ENCODE measurements at places on chromosomes 7 and 10.

DNA sequence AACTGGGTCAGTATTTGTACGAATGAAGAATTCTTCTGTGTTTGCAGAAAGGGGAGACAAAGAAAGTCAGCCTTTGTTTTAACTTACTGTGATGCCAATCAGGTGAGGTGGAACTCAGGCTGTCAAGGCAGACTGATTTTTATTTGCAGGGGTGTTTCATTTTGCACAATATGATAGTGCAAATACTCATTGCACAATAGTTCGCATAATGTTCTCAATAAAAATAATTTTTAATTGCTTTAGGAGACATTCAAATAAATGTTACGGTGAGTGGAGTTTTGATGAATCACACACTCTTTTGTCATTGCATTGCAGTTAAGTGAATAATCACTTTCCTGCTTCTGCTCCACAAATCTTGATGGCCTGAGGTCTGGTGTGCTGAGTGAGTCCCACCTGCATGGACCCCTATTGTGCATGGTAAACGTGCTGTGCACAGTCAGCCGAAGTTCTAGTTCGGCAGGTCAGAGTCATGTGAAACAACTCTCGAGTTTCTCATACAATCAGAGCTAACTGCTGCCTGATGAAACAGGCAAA, 141.3 kb upstream of the FZD8 start:
- H3K27ac ChIP-seq, result no peak overlapping the region
- H3K36me3 ChIP-seq, result no peaks in the 10 kb centered on the region
- H3K4me1 ChIP-seq, result no peaks in the 10 kb centered on the region

DNA sequence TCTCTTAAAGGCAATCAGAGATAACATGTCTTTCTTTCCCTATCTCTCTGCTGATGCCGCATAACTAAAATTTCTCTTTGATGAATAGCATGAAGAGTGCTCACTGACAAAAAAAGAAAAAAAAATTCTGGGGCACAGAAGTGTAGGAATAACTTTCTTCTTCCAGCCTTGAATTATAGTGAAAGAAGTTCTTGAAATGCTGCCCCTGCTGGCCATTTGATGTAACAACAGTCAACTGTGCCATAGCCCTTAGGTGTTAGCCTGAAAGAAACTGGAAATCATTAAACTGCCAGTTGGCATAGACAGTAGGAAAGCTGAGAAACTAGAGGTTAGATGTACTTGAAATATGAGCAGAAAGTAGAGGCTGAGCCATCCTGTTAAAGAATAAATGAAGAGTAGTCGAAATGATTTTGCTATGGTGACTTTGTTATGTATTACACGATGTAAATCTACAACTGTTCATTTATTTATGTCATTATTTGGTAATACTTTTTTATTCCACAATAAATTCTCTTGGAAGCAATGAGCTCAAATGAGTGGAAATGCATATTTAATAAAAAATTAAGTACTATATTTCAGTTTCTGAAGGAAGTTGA, 48.3 kb upstream of the FAM171A1 start:
- DNase-seq, result no peak
- no peaks in the 10 kb centered on the region for H3K36me3 ChIP-seq
- H3K4me3 ChIP-seq, result no peak overlapping the region
- no peaks in the 10 kb centered on the region for H3K4me1 ChIP-seq

- no peaks in the 10 kb centered on the region for H3K4me1 ChIP-seq
- H3K36me3 ChIP-seq, result no peaks in the 10 kb centered on the region
- H3K4me3 ChIP-seq, result peak overlapping the region; percentile 61
- no peak for DNase-seq
These were observed 1.1 kb downstream of the PLXDC2 start for GRCh38 chr10:19817231-19817933.

- no peak overlapping the region for H3K4me3 ChIP-seq
- peaks cover 57% of the 10 kb centered on the region for H3K27me3 ChIP-seq
- no peaks in the 10 kb centered on the region for H3K36me3 ChIP-seq
- DNase-seq, result no peak
These were observed 4.6 kb downstream of the EMX2 start for GRCh38 chr10:117547016-117547715.

GRCh38 chr7:34061149-34061548, 155.8 kb downstream of the BMPER start:
- no peaks in the 10 kb centered on the region for H3K4me1 ChIP-seq
- no peak for DNase-seq
- H3K4me3 ChIP-seq, result no peak overlapping the region
- H3K27ac ChIP-seq, result no peak overlapping the region

- H3K27ac ChIP-seq, result no peak overlapping the region
- H3K36me3 ChIP-seq, result no peaks in the 10 kb centered on the region
These were observed 142.3 kb downstream of the MAPK8 start for GRCh38 chr10:48448796-48449195.

DNA sequence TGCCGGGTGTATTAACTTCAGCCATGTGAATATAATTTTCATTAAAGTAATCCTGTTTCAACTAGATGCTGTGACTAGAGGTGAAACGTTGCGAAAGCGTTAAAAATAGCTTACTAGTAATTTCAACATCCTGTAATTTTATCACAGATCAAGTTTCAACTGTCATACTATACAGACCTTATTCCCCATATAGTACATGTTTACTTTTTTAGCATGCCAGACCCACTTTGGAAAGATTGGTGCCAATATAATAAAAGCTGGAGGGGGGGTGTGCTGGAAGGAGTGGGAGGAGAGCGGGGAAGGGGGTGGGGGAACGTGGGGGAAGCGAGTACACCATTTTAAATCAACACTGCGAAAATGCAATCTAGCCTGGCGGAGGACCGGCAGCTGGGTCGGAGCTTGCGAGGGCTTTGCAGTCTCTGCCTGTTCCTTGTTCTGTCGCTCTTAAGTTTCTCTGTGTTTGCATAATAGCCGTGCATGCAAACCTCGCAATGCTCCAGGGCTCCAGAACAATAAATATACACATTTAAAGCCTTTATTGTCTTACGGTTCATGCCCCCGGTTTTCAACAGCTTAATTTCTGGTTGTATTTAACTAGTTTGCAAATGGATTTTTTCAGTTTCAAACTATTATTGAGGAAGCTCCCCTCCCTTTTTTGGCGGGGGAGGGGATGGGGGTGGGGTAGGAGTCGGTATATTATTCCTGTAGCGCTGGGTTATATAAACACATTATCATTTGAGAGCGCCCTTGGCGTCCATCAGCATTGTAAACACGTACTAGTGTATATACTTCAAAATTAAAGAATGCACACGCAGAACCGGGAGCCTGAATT, 1.3 kb upstream of the ARID5B start:
- H3K27ac ChIP-seq, result peak overlapping the region; percentile 100
- H3K4me3 ChIP-seq, result peak overlapping the region; percentile 93
- H3K27me3 ChIP-seq, result no peaks in the 10 kb centered on the region

DNA sequence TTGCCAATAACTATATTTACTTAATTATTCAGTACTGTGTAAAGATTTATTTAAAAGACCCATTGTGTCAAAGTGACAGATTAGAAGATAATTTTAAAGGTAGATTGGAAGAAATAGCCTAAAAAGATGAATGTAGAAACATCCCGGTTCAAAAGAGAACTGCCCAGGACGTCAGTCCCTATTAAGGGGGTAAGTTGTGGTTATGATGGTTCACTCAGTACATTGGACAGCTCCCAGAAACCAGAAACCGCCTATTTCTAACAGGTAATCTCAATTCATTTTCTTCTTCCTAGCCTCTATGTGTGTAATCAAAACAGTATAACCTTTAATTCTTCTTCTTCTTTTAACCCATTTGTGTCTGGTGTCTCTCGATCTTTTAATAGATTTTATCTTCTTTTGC, 1.5 kb upstream of the FERD3L start:
- H3K27ac ChIP-seq, result no peak overlapping the region
- H3K4me1 ChIP-seq, result no peaks in the 10 kb centered on the region
- H3K27me3 ChIP-seq, result no peaks in the 10 kb centered on the region
- no peak overlapping the region for H3K4me3 ChIP-seq

DNA sequence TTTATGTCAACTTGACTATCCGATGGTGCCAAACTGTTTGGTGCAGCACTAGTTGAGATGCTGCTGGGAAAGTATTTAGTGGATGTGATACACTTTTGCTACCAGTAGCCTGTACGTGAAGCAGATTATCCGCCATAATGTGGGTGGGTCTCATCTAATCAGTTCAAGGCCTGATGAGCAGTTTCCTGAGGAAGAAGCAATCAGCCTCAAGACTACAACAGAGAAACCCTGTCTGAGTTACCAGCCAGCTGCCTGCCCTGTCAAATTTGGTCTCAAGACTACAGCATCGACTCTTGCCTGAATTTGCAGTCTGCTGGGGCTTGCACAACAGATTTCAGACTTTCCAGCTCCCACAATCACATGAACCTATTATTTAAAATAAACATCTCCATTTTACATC, 10.9 kb upstream of the RBP3 start:
- H3K4me3 ChIP-seq, result no peak overlapping the region
- H3K4me1 ChIP-seq, result no peaks in the 10 kb centered on the region
- DNase-seq, result no peak

GRCh38 chr7:42068554-42069280, 168.3 kb downstream of the GLI3 start:
- no peaks in the 10 kb centered on the region for H3K27me3 ChIP-seq
- no peaks in the 10 kb centered on the region for H3K36me3 ChIP-seq
- no peaks in the 10 kb centered on the region for H3K4me1 ChIP-seq
- H3K4me3 ChIP-seq, result no peak overlapping the region

- no peak overlapping the region for H3K4me3 ChIP-seq
- no peak for DNase-seq
- H3K4me1 ChIP-seq, result no peaks in the 10 kb centered on the region
- no peaks in the 10 kb centered on the region for H3K27me3 ChIP-seq
These were observed 103.2 kb downstream of the MAD1L1 start for GRCh38 chr7:2129323-2130095.

- H3K4me1 ChIP-seq, result peaks cover 17% of the 10 kb centered on the region
- peak overlapping the region; percentile 57 for H3K27ac ChIP-seq
- H3K27me3 ChIP-seq, result no peaks in the 10 kb centered on the region
- H3K4me3 ChIP-seq, result no peak overlapping the region
- no peaks in the 10 kb centered on the region for H3K36me3 ChIP-seq
- DNase-seq, result no peak
These were observed 164.6 kb upstream of the TNS3 start for GRCh38 chr7:47746468-47746867.

- H3K4me3 ChIP-seq, result peak overlapping the region; percentile 24
- H3K27ac ChIP-seq, result no peak overlapping the region
- H3K4me1 ChIP-seq, result peaks cover 3% of the 10 kb centered on the region
- H3K36me3 ChIP-seq, result no peaks in the 10 kb centered on the region
- no peak for DNase-seq
These were observed 1.8 kb downstream of the ZNF248 start for GRCh38 chr10:37855636-37856035.

GRCh38 chr10:33085313-33085833, 127.3 kb upstream of the ITGB1 start:
- H3K27me3 ChIP-seq, result no peaks in the 10 kb centered on the region
- DNase-seq, result no peak
- H3K4me3 ChIP-seq, result no peak overlapping the region
- H3K27ac ChIP-seq, result no peak overlapping the region

DNA sequence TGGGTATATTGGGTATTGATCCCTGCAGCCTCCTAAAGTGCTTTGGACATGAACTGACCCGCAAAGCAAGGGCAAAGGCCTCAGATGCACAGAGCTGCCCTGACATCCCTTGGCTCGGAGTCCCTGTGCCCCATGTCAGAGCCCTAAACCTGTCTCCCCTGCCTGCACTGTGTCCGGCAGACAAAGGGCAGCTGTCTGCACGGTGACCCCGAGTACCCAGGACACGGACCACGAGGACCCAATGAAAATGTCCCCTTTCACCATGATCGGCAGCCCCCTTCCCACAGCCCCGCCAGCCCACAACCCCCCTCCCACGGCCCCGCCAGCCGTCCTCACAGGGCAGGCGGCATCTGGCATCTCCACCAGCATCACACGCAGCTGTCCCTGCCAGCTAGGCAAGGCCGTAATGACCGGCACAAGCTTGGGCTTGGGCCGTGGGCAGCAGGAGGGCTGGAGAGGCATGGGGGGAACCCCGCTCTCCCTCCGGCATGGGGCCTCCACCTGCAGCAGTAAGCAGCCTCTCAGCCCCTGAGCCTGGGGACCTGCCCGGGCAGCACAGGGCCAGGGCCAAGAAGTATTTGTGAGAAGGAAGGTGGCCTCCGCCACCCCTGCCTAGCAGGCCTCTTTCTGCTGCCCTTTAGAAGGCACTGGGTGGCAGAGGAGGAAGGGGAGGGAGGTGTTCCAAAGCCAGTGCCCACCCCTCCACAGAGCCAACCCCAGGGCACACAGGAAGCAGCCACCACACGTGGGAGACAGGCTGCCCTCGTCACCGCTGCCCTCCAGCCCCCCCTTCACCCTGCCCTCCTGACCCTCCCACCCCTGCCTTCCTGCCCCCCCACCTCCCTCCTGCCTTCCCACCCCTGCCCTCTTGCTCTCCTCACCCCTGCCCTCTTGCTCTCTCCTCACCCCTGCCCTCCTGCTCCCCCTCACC, 10.1 kb downstream of the NUDT1 start:
- no peaks in the 10 kb centered on the region for H3K36me3 ChIP-seq
- H3K27ac ChIP-seq, result no peak overlapping the region
- no peaks in the 10 kb centered on the region for H3K27me3 ChIP-seq
- H3K4me3 ChIP-seq, result no peak overlapping the region

DNA sequence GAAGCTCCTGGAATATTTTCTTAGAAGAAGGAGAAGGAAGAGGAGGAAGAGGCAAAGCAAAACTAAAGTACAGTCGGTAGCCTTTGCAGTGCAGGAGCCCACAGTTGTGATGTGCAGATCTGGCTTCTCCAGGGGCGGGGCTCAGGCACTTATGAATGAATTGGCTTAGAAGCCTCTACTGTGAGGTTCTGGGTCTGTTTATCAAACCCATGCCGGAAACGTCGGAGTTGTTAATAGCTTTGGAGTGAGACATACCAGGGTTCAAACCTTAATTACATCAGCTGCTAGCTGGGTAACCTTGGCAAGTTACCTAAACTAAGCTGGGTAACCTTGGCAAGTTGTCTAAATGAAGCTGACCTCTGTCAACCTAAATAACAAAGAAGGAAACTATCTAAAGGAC, 89.3 kb upstream of the PITRM1 start:
- no peaks in the 10 kb centered on the region for H3K36me3 ChIP-seq
- H3K27ac ChIP-seq, result no peak overlapping the region
- H3K4me3 ChIP-seq, result no peak overlapping the region
- DNase-seq, result no peak
- H3K27me3 ChIP-seq, result no peaks in the 10 kb centered on the region
- H3K4me1 ChIP-seq, result no peaks in the 10 kb centered on the region

DNA sequence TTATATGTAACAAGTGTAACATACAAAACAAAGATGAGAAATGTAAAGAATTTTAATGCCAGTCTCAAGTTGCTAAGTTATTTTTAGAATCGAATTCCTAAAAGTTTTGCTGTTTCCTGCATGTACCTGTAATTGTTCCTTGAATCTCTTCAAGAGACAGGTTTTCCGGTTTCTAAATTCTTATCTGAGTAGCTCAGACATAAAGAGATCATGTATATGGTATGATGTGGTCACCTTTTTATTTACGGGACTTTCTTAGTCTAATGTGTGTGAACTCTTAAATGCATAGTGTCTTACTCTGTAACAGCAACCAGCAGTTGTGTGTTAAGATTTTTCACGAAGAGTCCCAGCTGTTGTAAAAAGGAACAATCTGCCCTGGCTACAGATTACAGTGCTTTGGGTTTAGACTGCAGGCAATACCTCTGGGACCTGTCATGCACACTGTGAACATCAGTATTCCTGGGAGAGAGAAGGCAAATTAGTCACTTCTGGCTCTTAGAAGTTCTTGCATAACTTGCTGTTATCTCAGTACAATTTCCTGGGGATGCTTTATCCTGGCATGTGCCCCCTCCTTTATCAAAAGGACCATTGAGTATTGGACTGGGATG, 263.4 kb downstream of the BICC1 start:
- no peaks in the 10 kb centered on the region for H3K4me1 ChIP-seq
- no peak for DNase-seq
- no peak overlapping the region for H3K27ac ChIP-seq
- no peaks in the 10 kb centered on the region for H3K27me3 ChIP-seq
